HuH-7.5 (cell line): ENCODE measurements at places on chromosomes 6 and 20.

GRCh38 chr20:53510262-53510661 is 83.4 kb downstream of the ZNF217 start:
- no peak for DNase-seq

- no peak for DNase-seq
Measured at GRCh38 chr6:18720075-18720474, 332.9 kb downstream of the RNF144B start.

- DNase-seq = no peak
Measured at GRCh38 chr6:9699888-9700287, 715.0 kb downstream of the TFAP2A start.

- DNase-seq = no peak
Measured at GRCh38 chr6:21694168-21694567, 100.6 kb downstream of the SOX4 start.

DNA sequence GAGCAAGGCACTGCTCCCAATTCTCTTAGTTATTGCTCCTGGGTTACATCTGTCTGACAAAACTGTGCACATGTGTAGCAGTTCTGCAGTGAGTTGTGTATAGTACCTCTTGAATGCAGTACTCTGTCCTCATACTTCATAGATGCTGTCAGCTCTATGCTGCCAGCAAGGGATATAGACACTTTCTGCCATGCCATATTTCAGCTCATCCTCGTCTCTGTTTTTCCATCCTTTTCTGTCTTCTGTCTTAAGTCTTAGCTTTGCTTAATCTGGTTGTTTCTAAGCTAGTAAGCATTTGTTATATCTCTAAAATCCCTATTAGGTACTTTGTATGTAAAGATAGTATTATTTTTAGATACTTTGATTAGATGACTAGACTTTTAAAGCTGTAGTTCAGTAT is 76.4 kb downstream of the HIVEP1 start:
- no peak for DNase-seq

- no peak for DNase-seq
Measured at GRCh38 chr6:164185471-164185871, 771.0 kb downstream of the QKI start.

GRCh38 chr6:30744054-30744805 is at the start of gene IER3:
TSS of gene IER3 (minus strand) at chr6:30744547. CDS start at chr6:30744518, 29 bp downstream.
- peak; percentile 39 for DNase-seq

DNA sequence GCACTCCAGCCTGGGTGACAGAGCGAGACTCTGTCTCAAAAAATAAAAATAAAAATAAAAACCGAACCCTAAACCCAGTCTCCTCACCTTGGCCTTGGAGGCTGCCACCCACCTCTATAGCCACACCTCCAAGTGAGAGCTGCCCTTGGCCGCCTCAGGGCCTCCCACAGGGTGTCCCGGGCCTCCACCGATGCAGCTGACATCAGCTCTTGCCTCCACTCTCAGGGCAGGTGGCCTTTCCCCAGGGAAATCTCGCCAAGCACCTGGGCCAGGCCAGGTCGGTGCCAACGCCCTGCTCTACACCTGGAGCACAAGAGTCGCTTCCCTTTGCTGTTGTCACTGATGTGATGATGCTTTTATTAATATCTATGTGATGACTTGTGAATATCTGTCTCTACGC is 8.9 kb upstream of the MYL9 start:
- DNase-seq = no peak

GRCh38 chr6:138909511-138909910 is 78.5 kb downstream of the REPS1 start:
- no peak for DNase-seq

- DNase-seq = no peak
Measured at GRCh38 chr6:7589221-7589620, 777 bp upstream of the SNRNP48 start.

- no peak for DNase-seq
Measured at GRCh38 chr6:89357390-89357789, 4.9 kb upstream of the UBE2J1 start.

GRCh38 chr20:56373942-56374341 is 15.2 kb downstream of the FAM210B start:
- no peak for DNase-seq

GRCh38 chr6:4447639-4448330 is 312.4 kb upstream of the ECI2 start:
- no peak for DNase-seq

GRCh38 chr20:1818895-1819294 is 76.3 kb upstream of the SIRPA start:
- no peak for DNase-seq

DNA sequence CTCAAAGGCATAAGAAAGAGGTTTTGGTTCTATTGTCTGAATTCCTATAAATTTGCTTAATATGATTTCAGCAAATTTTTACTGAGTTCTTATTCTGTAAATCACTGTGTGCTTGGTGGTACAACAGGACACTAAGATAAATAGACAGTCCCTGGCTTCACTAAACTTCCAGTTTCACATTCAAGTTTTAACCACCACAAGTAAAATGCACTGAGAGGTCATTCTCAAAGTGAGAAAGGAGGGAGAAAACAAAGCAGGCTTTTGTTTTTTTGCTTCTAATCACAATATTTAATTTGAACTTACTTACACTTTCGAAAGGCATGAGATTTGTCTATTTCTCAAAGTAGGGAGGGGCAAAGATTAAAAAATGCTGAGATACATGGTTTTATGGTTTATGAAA is 445.7 kb downstream of the CDC5L start:
- DNase-seq = no peak

- no peak for DNase-seq
Measured at GRCh38 chr6:125850361-125850760, 59.6 kb downstream of the NCOA7 start.

DNA sequence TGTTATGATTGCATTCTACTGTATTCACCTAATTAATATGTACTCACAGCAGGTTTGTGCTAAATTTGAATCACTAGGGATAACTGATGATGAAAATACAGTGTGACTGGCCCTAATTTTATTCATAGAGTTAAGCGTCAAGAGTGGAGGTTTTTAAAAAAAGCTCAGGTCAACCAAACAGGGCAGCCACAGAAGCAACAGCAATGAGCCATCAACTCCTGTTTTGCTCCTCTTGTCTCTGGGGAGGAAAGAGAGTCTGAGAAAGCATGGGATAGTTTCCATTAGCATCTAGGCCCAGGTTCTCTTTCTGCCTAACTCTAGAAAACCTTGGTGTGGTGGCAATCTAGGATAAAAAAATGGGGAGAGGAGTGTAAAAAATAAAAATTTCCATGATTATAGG is 122.1 kb downstream of the OGFRL1 start:
- DNase-seq = no peak
